ENCODE measurements at places on chromosomes 6 and 20.

DNA sequence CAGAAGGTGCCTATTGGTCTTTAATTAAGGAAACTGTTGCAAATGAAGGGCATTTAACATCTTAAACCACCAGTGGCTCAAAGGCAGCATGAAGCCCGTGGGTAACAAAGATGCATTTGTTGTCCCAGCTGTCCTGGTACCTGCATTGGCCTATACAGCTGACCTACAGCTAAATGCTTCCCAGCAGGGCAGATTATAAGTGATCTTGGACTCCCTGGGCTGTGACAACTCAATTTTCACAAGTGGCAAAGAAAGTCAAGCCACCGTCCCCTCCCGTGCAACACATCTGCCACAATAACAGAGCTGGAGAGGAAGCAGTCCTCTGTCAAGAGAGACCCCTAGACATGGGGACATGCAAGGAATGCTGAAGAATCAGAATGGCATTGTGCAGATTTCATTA is 31.5 kb upstream of the EDN3 start:
- DNase-seq = no peak

- DNase-seq = no peak
These were observed 50.4 kb upstream of the TLDC2 start for GRCh38 chr20:36825385-36826104.

GRCh38 chr6:50116390-50116789 is 66.7 kb upstream of the DEFB112 start:
- no peak for DNase-seq

DNA sequence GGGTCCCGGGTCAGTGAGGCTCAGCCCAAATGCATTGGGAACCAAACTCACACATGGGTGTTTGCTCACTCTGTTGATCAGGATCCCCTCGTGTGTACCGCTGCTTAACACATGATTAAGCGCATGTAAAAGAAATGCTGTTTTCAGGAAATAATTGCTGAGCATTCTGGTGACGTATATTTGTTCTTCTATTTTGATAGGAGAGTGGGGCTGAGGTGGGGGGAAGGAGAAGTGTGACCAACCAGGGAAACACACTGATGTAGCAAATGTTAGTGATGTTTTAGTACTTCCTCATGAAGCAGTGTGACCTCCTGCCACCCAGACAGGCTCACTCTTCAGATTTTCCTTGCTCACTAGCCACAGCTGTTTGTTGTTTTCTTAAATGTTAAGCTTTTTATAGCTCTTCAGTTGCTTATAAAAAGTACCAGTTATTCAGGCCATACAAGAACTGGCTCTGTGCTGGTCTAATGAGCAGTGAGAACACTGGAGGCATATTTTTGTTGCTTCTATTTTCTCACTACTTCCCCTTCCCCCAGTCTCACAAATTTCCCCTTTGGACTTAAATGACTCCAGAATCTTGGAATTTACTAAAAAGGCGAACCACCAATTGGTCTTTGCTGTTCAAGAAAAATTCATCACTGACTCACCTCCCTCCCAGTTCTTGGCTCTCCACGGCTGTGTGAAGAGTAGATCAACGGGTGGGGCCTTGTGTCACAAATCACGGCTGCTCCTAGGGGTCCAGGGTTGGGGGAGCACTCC is 79.2 kb upstream of the BACH2 start:
- DNase-seq = no peak

DNA sequence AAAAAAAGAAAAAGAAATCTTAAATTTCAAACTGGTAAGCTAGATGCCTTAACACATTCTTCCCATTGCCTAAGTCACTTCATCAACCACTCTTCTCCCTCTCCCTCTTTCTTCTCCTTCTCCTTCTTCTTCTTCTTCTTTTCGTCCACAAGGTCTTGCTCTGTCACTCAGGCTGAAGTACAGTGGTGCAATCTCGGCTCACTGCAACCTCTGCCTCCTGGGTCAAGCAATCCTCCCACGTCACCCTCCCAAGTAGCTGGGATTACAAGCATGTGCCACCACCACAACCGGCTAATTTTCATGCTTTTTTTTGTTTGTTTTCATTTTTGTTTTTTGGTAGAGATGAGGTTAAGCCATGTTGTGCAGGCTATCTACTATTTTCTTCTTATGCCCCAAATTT is 60.2 kb downstream of the GPR63 start:
- DNase-seq = no peak

- DNase-seq = no peak
These were observed 531.5 kb downstream of the EPHA7 start for GRCh38 chr6:92887871-92888270.

DNA sequence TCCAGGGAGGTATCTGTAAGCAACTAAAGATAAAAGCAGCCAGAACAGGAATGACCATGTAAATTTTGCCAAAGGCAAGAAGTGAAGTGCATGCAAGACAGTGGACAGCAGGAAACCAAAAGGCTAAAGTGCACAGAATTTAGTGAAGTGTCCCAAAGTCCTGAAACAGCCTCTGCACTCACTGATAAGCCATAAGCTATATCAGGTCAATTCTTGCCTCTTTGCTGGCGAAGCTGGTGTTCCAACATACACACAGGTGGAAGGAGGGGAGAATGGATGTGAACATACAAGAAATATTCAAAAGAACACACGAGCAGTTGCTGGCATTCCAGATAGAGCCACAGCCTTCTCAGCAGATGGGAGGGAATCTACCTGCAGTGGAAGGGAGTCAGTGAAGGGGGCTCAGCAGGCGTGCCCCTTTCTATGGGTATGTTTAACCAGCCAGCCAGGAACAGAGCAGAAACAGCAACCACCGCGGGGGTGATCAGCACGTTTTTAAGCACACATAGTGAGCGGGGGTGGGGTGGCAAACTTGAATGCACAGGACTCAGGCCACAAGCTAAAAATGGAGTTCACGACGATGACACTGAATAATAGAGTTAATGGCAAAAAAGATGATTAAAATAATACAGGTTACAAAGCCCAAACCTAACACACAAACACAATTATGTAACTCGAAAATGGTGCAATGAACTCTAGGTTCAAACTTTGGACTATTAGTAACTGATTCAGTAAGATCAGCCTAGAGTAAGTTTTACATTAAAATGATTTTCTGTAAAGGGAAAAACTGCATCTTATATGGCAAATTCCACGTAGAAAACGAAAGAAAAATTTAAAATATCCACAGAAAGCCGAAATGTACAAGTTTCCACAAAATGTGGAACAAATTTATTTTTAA is 1.2 kb downstream of the ECI2 start:
- DNase-seq = no peak

GRCh38 chr6:1031720-1032119 is 280.2 kb upstream of the FOXQ1 start:
- no peak for DNase-seq

Data from amygdala (tissue), 56 donors.